Glutamatergic neuron (in vitro differentiated cells): ENCODE measurements at places on chromosomes 12 and 14. TPM values are rescaled to one million over a fixed set of nuclear protein-coding genes. Genes with fewer than 3 reads are reported as not detected.
A peak's percentile ranks its signal among the peaks of the same experiment; 100 is the strongest.

DNA sequence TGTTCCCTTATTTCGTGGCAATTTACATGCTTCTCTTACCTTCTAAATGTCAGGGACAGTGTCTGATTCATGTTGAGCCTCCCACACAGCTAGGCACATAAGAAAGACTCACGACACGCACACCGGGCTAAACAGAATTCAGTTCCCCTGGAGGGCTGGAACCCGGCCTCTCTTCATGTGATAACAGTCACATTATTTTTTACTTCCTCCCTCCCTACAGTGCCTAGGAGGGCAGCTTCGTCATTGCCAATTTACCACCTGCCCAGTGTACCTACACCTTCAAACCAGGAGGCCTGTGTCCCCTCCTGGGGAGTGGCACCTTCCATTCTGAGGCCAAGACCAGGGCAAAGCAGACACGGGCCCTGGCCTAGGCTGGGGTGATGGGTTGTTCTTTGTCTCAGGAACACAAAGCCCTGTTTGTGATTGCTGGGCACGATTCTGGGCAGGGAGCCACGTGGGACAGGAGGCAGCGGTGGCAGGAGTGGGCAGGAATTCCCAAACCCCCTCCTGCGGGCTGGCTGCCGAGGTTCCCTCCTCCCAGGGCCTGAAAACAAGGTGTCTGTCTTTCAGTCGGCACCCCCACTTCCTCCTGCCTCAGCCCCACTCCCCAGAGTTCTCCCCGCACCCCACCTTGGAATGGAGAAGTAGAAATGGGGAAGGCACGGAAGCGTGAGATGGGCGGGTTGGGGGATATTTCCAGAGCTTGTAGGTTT is 6.8 kb upstream of the RASAL1 start:
- no peak for DNase-seq

Gene ERBB3
- 33.7 TPM for total RNA-seq

DNA sequence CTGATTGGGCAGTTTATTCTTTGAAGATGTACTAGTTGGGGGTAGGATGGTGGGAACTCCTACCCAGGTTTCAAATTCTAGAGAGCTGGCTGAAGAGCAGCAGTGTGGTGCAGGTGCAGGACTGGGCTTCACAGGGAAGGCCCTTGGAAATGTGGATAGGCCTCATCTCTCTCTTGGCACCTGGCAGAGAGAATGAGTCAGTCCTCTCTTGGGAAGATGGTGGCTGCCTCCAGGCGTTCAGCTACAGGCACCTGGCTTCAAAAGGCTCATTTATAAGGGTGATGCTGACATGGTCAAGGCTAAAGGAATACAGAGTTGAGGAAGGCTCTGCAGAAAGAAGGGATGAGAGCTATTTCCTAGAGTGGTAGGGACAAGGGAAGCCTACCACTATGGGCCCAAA is 179.7 kb upstream of the VASH1 start:
- DNase-seq, result no peak

- DNase-seq, result no peak
These were observed 125.4 kb downstream of the SLC38A6 start for GRCh38 chr14:61106271-61106958.

Gene SDR9C7
- 0.39 TPM for total RNA-seq

Gene TBC1D30
- total RNA-seq, result 15.2 TPM

Gene CMA1
- total RNA-seq, result not detected

- DNase-seq, result no peak
These were observed 16.3 kb upstream of the ABHD12B start for GRCh38 chr14:50855558-50855957.

DNA sequence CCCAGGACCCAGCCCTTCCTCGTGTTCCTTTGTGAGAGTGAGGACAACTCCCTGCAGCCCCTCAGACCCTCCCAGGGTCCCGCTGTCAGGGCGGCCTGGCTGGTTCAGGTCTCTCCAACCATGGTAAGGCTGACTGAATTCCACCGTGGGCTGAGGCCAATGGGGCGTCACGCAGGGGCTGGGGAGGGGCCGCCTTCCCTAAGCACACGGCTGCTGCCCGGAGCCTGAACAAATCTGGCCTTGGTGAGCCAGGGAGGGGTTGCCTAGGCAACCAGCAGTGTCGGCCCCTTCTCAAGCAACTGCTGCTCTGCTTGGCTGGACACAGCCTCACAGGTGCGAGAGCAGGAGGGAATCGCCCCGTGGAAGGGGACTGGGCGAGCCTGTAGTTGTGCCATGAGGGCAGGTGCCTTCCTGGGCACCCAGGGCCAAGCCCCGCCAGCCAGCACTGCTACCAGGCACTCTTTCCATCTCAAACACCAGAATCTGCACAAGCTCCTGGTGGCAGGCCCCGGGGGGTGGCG is 37.0 kb upstream of the GALNT9 start:
- DNase-seq, result peak; percentile 49

GRCh38 chr12:7064516-7064915 is 4.0 kb downstream of the C1S start:
- DNase-seq, result no peak

- DNase-seq, result no peak
These were observed 29.8 kb downstream of the ZFYVE21 start for GRCh38 chr14:103745424-103745823.

GRCh38 chr14:82510007-82510406 is 976.4 kb upstream of the SEL1L start:
- DNase-seq, result no peak

Gene IGF1
- not detected for total RNA-seq

DNA sequence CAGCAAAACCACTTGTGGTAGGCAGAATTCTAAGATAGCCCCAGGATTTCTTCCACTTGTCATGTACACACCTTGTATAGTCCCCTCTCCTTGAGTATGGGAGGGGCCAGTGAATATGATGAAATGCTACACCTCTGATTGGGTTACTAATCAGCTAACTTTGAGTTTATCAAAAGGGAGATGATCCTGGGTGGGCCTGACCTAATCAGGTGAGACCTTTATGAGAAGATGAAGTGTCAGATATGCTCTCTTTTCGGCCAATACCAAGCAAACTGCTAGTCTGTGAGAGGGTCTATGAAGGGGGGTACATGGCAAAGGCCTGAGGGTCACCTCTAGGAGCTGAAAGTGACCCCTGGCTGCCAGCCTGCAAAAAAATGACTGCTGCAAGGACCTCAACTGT is 154.3 kb upstream of the CRY1 start:
- no peak for DNase-seq

DNA sequence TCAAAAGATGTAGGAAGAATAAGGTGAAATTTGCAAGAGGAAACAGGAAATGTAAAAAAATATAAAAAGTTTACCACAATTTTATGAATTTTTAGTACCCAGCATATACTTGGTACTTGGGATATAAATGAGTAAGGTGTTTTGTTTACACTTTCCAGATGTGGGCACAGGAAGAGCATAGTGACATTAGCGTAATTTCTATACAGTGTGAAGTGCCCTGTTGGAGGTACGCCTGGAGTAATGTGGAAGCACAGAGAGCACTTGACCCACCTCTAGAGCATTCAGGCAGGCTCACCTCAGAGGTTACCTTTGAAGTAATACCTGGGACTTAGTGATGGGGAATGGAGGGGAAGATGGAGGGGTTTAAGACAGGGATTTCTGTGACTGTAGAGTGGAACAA is 89.5 kb downstream of the AEBP2 start:
- DNase-seq, result no peak

- no peak for DNase-seq
These were observed 115.7 kb downstream of the LGMN start for GRCh38 chr14:92632546-92633273.

DNA sequence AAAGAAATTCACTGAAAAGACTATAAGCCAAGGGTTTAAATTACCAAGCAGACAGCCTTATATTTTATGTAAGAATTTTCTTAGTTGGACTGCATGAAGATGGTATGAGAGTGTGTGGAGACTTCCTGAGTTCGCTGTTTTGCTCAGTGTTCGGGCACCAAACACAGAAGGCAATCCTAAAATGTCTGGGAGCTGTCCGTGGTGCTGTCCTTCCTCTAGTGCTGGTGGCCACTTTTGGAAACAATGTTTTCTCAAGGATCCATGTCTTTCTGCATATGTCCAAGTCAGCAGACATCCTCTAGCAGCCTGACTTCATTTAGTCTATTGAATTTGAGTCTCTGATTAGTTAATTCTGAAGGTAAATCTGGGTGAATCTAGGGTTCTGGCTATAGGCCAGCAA is 135.8 kb downstream of the SLC8A3 start:
- no peak for DNase-seq

- no peak for DNase-seq
These were observed 165.5 kb upstream of the DYRK2 start for GRCh38 chr12:67482751-67483661.

DNA sequence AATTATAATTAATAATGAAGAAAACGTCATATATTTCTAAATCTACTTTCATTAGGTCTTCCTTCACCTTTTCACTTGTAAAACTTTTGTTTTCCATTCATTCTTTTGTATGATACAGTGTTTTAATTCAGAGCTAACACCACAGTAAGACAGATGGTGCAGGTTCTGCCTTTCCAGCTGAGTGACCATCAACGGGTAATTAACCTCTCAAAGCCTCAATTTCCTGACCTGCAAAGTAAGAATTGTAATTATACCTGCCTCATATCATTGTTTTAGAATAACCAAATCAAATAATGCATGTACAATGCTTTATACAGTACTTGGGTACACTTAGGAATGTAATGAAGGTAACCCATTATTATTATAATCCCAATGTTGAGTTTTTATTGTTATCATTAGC is 157.6 kb downstream of the FOXA1 start:
- DNase-seq, result no peak

- no peak for DNase-seq
These were observed 47.2 kb upstream of the CTDSP2 start for GRCh38 chr12:57893431-57894353.

- DNase-seq, result no peak
These were observed 4.6 kb downstream of the AQP2 start for GRCh38 chr12:49954863-49955830.

Gene TMTC3
- total RNA-seq, result 12.5 TPM

DNA sequence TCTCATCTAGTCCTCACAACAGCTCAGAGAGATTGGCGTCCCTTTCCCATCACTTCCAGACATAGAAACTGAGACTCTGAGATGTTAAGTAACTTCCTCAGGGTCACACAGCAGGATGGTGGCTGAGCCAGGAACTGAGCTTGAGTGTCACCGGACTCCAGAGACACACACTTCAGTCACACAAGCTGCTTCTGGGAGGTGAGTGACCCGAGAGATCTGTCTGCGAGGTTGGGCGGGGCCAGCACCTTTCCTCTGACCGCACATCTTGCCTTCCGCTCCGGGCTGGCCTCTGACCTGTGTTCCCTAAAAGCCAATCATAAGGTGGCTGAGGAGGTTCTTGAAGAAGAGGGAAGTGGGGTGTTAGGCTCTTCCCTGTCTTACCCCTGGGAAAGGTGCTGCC is 72.2 kb downstream of the ADCK1 start:
- DNase-seq, result no peak

Gene PDZRN4
- total RNA-seq, result 1.5 TPM

Gene GDF3
- total RNA-seq, result 0.34 TPM

- DNase-seq, result peak; percentile 93
These were observed 41.3 kb upstream of the EIF5 start for GRCh38 chr14:103292426-103293374.

GRCh38 chr12:13084898-13085640 is 18.4 kb downstream of the GSG1 start:
- DNase-seq, result no peak

Gene SYNE2
- 81.7 TPM for total RNA-seq

Gene TOMM20L
- total RNA-seq, result not detected

- no peak for DNase-seq
These were observed 6.4 kb downstream of the SLC15A4 start for GRCh38 chr12:128817111-128818015.

GRCh38 chr14:65709576-65709975 is 297.0 kb downstream of the FUT8 start:
- DNase-seq, result no peak

Gene LRRC74A
- not detected for total RNA-seq

- DNase-seq, result peak; percentile 66
These were observed 20.2 kb downstream of the P2RX2 start for GRCh38 chr12:132638541-132639408.

- DNase-seq, result no peak
These were observed 28.2 kb upstream of the ARID2 start for GRCh38 chr12:45701296-45701695.

GRCh38 chr14:49636866-49637265 is 1.8 kb upstream of the DNAAF2 start:
- no peak for DNase-seq

Gene CEBPE
- not detected for total RNA-seq

Gene CFAP54
- total RNA-seq, result 0.15 TPM

DNA sequence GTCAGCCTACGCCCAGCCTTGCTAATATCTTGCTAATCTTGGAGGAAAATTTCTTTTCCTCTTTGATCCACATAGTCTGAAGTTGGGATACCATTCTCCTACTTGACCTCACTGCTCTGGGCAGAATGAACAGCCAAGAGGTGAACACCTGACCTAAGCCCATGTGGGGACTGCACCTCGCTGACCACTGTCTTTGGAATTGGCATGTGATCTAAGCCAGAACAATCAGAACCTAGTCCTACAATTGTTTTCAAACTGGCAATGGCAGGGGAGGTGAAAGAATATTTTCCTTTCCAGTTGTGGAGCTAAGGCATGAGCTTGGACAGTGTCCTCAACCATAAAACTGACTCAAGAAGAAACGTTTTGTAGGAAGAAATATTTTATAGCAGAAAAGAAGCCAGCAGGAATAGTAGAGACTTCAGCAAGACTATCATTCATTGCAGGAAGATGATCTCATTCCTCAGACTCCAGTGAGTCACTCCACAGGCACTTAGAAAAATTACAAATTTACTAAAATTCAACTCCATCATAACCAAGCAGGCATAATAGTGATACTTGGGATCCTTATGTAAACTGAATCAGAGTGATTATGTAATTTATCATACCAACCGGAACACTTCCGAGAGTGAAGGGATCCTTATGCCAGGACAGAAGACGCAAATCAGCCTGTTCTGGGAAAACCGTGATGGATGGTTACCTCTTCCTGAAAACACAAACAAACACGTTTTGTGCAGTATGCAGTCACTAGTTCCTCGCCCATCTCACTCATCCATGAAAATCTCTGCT is 14.7 kb downstream of the PTPRO start:
- DNase-seq, result no peak

DNA sequence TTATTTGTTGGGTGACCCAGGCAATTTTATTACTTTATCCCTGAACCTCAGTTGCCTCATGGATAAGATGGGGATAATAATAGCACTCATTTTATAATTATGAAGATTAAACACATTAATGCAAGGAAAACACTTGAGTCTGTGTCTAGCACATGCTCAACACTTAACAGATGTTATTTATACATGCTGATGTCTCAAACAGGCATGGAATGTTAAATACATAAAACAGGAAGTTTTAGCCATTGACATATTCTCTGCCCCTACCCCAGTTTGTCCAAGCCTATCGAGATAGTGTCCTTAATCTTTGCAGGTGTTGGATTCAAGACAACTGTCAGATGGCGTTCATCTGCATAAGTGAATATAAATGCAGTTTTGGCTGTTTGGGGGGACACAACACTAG is 109.8 kb downstream of the SCAF11 start:
- DNase-seq, result no peak

DNA sequence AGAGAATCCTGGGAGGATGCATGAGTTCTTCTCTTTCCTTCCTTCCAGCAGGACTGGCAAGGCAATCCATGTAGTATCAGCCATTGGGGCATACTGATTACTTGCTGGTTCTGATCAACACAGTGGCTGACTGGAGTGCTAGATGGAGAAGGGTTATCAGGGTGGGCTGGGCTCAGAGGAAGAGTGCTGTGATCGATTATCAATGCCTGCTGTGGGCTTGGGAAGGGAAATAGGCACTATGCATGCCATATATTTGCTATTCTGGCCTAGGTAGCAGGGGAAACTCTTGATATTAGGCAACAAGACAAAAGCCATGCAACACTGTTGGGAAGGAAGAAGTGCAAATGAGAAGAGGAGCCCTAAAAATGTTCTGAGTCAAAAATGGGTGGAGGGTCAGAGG is 45.8 kb downstream of the HRK start:
- no peak for DNase-seq

Gene LRRC9
- total RNA-seq, result 1.3 TPM
